ENCODE measurements at places on chromosomes 3 and 15.

- no peak for DNase-seq
Observed at GRCh38 chr3:141218926-141219325, 12.7 kb upstream of the PXYLP1 start.

- no peak for DNase-seq
Observed at GRCh38 chr3:153146191-153147053, 15.6 kb upstream of the RAP2B start.

DNA sequence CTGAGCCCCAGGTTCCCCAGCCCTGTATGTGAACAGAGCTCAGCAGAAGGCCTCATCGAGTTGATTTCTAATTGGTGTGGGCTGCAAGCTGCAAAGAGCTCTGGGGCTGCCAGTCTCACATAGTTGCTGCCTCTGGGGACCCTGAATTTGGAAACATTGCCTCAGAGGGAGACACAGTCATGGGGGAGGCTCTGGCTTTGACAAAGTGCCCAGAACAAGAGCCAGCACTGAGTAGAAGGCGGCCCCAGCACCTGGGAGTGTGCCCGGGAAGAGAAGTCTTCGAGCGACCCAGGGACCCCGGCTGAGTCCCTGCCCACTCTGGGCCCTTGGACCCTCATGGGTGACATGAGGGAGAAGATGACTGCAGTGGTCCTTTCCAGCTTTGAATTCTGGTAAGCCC lies 7.3 kb downstream of the NTRK3 start:
- no peak for DNase-seq

GRCh38 chr3:77885381-77885780 lies 845.5 kb downstream of the ROBO2 start:
- DNase-seq = no peak

- DNase-seq = no peak
Observed at GRCh38 chr3:150243466-150243865, 164.6 kb upstream of the TSC22D2 start.

GRCh38 chr15:94234300-94234699 lies 2.9 kb downstream of the MCTP2 start:
- no peak for DNase-seq

DNA sequence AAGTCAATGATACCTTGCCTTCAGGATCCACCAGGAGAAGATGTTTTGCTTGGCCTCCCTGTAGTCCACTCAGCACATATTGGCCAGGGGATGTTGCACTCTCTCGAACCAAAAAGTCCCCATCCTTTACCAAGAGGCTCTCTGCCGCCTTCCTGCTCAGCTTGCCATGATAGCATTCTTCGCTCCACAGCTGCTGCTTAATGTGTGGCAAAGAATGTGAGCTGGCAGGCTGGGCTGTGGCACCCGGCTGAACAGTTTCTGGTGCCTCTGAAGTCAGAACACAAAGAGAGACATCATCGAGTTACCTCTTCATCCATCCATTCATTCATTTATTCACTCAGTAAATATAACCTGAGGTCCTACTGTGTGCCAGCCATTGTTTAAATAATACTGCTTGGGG lies 23.9 kb upstream of the CEP152 start:
- no peak for DNase-seq

- DNase-seq = no peak
Observed at GRCh38 chr3:158057666-158058065, 48.6 kb downstream of the SHOX2 start.

DNA sequence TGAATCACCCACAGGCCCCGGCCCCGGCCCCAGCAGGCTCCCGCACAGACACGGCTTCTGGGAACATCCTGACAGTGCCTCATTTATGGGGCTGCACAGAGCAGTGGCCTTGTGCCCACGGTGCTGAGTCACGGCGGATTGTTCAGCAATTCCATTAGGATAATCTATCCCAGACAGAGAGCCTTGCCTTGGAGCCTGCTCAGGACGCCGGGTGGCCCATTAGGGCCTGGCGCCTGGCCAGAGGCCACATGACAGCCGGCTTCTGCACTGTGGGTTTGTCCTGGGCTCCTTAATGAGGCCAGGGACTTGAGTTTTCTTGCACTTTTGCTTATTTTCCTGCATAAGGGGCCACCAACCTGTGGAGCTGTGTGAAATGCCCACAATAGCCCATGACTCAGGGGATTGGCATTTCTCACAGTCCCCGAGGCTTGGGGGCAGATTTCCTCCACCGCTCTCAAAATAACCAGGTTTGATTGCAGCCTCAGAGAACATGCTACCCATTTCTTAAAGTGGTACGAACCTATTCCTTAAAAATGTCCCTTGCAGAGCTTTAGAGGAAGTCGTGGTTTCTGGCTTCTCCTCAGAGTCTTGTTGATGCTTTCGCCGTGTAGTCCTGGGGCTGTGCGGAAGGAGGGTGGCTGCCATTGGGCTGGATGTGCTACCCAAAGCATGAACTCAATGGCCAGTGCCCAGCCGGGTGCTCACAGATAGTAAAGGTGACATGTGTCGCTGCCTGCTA lies 19.0 kb downstream of the SYNM start:
- DNase-seq = no peak

GRCh38 chr15:93152360-93152759 lies 63.3 kb upstream of the RGMA start:
- no peak for DNase-seq

- DNase-seq = no peak
Observed at GRCh38 chr15:49083401-49084284, 37.4 kb upstream of the SECISBP2L start.

- no peak for DNase-seq
Observed at GRCh38 chr15:35121611-35122359, 36.7 kb upstream of the NANOGP8 start.

- DNase-seq = no peak
Observed at GRCh38 chr3:184335291-184335660, 2.1 kb upstream of the FAM131A start.

- no peak for DNase-seq
Observed at GRCh38 chr3:188869628-188870027, 302.1 kb upstream of the TPRG1 start.

- no peak for DNase-seq
Observed at GRCh38 chr15:73931441-73931840, 5.2 kb downstream of the LOXL1 start.

DNA sequence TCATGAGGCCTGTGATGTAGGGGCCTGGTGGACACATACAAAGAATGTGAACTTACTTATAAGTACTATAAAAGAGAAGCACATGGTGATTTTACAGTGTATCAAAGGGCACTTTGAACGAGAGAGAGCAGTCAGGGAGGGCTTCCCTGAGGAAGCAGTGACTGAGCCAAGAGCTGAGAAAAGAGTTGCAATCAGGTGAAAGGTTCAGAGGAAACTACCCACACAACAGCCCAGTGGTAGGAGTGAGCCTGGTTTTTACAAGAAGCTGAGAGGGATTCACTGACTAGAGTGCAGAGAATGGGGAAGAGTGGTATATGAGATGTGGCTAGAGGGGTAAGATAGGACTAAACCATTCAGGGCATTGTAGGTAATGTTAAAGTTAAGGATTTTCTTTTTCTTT lies 57.1 kb downstream of the CALML4 start:
- DNase-seq = no peak

DNA sequence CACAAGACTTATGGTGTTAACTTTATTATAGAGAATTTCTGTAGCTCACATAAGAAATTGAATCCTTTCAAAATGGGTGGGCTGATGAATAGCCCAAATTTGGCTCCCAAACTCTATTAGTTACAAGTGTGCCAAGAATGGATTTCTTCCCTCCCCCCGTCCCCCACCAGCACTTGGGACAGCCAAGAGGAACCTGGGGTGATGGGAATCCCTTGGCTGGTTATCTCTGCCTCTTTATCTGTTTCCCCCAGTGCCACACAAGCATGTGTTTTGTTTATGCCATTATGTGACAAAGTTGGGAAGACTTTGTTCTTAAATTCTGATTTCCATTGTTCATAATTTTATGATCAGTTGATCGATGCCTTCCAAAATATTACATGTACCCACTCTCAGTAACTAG lies 28.3 kb downstream of the CMSS1 start:
- DNase-seq = no peak

DNA sequence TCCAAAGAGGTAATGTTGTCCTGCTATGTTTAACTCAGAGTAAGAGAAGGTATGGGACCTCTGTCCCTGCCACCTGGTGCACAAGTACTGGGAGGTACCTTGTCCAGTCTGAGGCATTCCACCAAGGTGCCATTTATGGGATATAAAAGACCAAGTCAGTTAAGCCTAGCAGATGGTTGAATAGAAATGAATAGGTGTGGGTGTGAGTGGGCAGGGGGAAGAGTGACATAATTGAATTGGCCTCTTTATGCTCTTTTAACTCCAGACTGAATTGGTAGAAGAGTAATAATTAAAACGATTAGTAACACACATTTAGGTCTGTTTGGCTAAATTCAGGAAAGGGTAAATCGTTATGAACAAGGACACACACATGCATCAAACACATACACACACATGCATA lies 562 bp downstream of the ADGRG7 start:
- no peak for DNase-seq

DNA sequence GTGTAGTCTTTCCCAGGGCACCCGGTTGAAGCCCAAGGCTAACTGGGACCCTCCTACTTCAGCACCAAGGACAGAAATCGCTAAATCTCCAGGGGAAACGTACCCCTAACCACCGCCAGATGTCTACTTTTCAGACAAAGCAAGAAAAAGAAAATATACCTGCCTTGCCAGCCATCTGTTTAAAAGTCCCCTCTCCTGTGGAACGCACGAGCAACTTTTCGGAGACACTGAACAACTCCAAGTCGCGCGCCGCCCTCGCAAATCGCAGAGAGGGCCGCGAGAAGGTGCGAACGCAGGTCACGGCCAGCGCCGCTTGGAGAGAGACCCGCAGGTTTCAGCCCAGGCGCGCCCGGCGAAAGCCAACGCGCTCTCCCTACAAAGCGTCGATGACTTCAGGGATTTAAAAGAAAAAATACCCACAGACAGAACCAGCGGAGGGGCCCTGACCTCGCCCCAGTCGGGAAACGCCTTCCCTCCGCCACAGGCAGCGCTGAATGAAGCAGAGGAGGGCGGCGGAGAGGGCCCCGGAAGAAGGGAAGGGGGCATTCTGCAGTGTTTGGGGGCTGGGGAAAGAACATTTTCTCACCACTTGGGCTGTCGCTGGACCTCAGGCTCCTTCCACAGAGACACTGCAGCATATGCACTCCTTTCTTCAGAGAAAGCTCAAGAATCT lies 213.1 kb downstream of the FGF12 start:
- DNase-seq = no peak

DNA sequence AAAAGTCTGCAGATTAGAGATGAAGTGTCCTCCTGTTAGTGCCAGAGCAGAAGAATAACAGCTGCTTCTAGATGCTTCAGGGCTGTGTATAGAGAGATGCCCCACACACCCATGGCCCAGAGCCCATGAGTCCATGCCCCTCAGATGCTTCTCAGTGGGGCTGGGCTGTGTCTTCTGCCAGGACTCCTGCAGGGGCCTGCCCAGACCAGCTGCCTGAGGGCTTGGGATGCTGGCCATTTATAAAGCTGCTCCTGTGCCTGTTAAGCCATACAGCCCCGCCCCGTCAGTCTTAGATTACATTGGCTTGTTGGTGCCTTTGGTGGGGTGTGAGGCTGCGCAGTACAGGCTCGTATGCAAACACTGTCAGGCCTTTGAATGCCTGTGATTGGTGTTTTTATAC lies 318.0 kb upstream of the CTDSPL start:
- DNase-seq = no peak

DNA sequence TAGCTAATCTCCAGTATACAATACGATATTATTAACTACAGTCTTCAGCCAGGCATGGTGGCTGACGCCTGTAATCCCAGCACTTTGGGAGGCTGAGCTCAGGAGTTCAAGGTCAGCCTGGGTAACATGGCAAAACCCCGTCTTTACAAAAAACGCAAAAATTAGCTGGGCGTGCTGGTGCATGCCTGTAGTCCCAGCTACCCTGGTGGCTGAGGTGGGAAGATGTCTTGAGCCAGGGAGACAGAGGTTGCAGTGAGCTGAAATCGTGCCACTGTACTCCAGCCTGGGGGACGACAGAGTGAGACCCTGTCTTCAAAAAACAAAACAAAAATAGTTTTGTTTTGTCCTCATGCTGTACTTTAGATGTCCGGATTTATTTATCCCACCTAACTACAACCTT lies 29.2 kb upstream of the SV2B start:
- no peak for DNase-seq

All from D721Med (cell line).